Skeletal muscle cell (primary cell): ENCODE measurements at places on chromosomes 7 and 10.

GRCh38 chr10:498760-499435, 190.6 kb downstream of the DIP2C start:
- DNase-seq = no peak

DNA sequence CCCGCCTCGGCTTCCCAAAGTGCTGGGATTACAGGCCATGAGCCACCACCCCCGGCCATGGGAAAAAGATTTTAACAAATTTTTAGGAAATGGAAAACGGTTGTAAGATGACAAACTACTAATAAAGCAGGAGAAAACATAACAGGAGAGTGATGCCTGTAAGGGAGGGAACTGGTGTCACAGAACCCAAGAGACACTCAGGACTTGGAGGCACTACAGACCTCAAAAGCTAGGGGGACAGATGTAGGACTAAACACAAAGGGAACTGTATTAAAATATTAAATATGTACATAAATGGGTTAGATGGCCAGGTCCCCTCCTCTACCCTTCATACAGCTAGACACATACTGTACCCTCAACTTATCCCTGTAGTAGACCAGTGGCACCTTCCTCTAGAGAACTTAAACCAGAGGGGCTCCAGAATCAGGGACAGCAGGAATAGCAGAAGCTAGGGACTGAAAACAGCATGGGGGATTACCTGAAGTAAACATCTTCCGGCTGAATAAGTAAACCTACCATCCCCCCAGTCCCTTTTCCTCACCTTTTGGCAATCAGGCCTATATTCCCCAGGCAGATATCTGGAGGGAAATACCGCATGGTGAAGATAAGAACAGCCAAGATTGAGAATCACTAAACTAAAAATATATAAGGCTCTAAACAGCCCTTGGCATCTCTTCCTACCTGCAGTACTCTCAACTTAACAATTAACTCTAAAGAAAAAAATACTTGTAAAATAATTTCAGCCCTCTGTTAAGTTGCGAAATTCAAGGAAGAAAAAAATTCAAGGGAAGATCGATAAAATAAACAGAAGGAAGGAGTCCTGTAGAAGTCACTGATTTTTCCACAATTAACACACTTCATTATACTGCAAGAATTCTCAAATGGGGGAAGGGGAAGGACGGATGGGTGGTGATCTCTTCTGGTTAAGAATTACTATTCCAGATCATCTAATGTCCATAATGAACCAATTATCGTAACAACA, 15.5 kb downstream of the TM9SF3 start:
- DNase-seq = no peak

- no peak for DNase-seq
These were observed at the start of gene DYNC1I1 for GRCh38 chr7:95772298-95772770. DYNC1I1 (plus strand) TSS chr7:95772554; CDS start chr7:95804730, 32,176 bp downstream.

DNA sequence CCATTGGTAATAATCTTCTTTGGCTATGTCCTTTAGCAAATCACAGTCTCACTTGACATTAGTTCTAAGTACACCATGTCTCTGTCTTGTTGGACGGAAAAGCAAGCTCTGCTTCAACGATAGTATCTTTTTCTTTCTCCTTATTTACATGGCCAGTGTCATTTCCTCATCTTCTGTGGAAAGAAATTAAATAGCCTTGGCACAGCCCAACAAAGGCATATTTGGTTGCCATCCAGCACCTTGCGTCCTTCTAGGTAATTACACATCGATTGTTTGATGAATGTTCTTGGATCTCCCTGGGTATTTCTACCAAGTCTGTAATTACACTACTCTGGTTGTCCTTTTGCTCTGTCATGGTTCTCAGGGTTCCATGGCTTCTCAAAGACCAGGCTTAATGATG, 183.1 kb downstream of the CHN2 start:
- DNase-seq = no peak

- DNase-seq = no peak
These were observed 759.3 kb downstream of the LRMDA start for GRCh38 chr10:76190634-76191270.

DNA sequence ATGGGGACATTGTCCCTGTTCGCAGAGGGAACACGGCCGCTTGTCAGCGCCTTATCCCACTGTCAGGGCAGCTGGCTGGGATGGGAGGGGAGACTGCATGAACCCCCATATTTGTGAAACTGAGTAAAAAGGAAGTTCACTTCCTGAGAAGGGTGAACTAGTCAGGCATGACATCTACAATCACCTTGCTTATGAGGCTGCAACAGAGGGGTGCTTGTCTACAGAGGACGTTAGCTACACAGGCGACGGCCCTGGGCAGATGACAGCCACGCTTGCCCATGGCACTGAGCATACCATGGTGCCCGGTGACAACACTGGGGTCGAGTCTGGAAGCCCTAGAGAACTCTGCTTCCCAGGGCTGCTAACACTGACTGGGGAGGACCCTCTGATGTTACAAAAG, 46.0 kb upstream of the KDM7A start:
- no peak for DNase-seq

DNA sequence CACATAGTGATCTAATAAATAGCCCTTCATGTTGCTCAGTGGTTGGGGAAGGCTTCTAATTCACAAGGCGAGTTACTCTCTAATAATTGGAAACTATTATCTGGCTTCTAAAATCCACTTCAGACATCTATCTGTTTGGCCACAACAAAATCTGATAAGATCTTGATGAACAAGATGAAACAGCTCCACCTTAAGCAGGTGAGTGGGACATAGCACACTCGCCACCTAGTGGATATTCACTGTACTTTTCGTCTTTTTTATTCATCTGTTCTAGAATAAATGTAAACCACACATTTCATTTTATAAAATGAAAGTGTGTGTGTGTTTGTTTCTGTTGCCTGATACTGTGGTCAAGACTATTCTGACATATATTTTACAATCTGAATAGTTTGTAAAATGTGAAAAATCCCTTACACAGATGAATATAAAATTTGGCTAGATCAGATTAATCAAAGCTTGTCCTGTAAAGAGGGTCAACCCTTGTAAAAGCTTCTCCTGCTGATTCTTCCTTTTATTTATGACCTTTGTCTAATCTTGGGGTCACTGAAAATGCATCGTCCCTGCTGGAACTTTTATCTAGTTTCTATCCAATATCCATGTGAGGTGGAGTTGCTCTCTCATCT, 26.5 kb upstream of the CNTNAP2 start:
- DNase-seq = no peak

DNA sequence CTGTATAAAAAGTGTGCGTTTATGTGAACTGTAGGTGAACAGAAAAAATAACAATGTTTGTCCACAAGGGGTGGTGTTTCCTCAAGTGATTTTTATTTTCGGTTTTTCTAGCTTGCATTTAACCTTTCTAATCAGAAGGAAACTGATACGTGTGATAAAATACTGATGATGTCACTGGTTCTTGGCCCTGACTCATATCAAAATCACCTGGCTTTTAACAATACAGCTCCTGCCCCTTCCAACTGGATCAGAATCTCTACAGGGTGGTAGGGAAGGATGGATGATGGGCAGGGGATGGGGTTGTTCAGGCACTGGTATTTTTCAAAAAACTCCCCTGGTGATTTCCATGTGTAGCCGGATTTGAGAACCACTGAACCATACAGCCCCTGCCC, 10.9 kb downstream of the NPFFR1 start:
- no peak for DNase-seq

GRCh38 chr7:93119191-93119905, 1.6 kb upstream of the SAMD9 start:
- DNase-seq = no peak

GRCh38 chr10:5543623-5544022, 18.9 kb downstream of the CALML3 start:
- no peak for DNase-seq

- DNase-seq = no peak
These were observed 30.9 kb downstream of the DNAJB12 start for GRCh38 chr10:72323771-72324191.

GRCh38 chr7:98870807-98871491, 1.1 kb upstream of the TMEM130 start:
- DNase-seq = no peak

- no peak for DNase-seq
These were observed 67.5 kb upstream of the MEOX2 start for GRCh38 chr7:15753887-15754579.

- no peak for DNase-seq
These were observed 88.3 kb upstream of the CACUL1 start for GRCh38 chr10:118842843-118843624.

DNA sequence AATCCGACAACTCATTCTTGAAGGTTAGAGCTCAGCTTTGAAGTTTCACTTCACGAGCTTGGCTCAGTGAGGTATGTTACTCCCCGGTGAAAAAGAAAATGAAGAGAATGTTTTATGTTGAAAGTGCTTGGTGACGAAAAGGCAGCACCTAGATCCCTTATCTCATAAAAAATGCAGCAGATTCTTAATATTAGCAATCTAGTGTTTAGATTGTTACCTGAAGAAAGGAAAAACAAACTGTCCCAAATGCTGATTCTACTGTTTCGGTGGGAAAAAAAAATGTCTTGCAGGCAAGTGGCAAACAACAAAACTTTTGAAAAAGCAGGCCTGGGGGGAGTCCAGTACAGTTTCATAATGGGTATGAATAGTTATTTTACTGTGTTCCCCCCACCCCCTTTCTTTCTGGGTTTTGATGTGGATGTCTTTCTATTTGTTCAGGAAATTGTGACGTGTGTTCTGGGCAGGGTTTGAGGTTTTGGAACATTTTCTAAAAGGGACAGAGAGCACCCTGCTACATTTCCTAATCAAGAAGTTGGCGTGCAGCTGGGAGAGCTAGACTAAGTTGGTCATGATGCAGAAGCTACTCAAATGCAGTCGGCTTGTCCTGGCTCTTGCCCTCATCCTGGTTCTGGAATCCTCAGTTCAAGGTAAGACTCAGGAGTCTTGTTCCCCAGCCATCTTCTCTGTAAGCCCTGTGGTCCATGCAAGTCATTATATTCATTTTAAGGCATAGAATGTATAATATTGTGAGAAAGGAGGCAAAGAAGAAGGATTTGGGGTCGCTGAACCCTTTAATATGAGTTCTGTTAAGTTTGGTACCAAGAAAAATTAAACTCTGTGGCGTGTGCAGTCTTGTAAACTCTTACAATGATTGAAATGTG, at the start of gene SRGN:
SRGN (plus strand) TSS at position 514 of the 881 bp plus-strand sequence; CDS start at position 569, 55 bp downstream.
- peak; percentile 80 for DNase-seq
